ENCODE measurements at places on chromosomes 7 and 10.

DNA sequence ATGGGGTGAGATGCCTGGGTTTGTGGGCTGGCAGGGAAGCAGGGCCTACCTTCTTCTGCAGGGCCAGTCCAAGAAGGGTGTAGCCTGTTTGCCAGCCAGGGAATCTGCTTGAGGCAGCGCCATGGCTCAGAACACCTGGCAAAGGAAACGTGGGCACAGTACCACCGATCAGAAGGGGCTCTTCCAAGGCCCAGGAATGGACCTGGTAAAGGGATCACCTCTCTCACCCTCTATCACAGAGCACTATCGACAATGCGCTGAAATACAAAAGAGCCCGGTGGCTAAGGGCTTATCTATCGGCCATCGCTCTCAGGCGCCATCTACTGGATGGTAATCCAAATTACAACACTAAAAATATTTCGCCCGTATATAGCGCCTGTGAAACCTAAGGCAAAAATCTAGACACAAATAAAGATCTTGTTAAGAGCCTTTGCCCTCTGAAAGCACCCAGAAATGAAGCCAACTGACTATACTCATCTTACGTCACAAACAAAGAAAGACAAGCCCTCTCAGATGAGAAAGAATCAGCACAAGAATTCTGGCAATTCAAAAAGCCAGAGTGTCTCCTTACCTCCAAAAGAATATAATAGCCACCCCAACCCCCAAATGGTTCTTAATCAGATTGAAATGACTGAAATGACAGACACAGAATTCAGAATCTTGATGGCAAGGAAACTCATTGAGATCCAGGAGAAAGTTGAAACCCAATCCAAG, 217.8 kb upstream of the HPS1 start:
- peak; percentile 4 for DNase-seq

DNA sequence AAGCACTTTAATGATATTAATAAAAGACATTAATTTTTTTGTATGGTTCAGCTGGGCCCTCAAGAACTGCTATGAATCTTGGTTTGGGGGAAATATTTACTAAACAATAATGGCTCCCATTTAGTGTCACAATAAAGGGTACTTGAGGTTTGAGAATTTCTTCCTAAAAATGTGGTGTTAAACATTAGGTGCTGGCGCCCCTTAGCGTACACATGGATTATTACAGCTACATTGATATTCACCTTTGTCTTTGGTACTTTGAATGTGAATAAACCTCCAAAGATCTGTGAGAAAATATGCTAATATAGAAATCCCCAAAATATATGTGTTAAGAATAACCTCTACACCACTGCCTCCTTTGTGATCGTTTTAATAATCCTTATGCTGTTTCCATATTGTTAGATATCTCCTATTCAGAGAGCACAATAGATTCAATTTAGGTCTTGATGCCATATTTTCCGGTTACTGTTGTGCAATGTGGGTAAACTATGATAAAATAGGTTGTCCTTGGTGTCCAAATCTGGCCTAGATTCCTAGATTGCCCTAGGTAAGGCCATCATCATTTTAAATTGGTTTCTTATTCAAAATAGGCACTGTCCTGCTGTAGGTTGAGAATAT, 161.8 kb upstream of the CACNA2D1 start:
- no peak for DNase-seq

DNA sequence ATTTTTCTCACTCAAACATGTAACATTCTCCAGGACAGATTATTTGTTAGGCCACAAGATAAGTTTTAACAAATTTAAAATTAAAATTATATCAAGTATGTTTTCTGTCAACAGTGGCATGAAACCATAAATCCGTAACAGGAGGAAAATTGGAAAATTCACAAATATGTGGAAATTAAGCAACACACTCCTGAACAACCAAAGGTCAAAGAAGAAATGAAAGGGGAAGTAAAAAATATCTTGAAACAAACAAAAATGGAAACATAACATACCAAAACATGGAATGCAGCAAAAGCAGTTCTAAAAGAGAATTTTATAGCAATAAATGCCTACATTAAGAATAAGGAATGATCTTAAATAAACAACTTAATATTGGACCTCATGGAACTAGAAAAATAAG, 147.3 kb downstream of the ZEB1 start:
- DNase-seq, result no peak

GRCh38 chr7:107666790-107667189, 6.2 kb downstream of the SLC26A4 start:
- DNase-seq, result no peak

GRCh38 chr7:43537765-43538403, 45.0 kb upstream of the STK17A start:
- no peak for DNase-seq

GRCh38 chr7:92769394-92769699, 67.0 kb downstream of the CDK6 start:
- no peak for DNase-seq

DNA sequence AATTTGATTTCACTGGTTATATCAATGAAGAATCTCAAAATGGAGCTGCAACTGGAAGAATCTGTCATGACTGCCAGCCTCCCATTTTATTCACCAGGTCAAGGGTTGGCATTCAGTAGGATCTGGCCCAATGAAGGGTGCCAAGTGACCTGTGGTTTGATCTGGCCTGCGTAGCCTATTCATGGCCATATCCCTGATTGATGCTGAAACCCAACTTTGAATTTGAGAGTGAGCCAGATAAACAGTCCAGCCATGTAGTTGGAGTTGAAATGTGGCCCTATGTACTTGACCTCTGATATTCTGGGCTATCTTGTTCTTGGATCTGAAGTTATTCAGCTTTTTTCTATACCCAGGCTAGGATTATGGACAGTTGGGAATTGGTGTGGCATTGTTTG, 1.5 kb downstream of the MKLN1 start:
- DNase-seq, result no peak

DNA sequence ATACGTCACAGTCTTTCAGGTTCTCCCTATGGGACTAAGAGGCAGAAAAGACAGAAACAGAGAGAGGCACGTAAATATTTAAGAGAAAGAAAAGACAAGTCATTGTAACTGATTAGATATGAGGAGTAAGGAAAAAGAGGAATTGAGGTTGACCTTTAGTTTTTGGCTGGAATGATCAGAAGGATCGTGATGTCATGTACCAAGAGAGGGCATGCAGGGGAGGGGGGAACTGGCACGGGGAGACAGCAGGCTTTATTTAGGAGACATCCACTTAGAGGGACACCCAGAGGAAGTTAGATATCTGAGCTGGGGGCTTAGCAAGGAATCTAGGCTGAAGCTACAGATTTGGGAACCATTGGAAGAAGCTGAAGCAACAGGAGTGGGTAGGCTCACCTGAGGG, 9.2 kb upstream of the LRRC20 start:
- DNase-seq, result no peak

- DNase-seq, result no peak
These were observed 121.5 kb downstream of the TPST1 start for GRCh38 chr7:66326501-66327215.

- DNase-seq, result no peak
These were observed 23.1 kb upstream of the C10orf71 start for GRCh38 chr10:49275896-49276295.

- DNase-seq, result no peak
These were observed 22.9 kb downstream of the SVIL start for GRCh38 chr10:29611781-29612381.

DNA sequence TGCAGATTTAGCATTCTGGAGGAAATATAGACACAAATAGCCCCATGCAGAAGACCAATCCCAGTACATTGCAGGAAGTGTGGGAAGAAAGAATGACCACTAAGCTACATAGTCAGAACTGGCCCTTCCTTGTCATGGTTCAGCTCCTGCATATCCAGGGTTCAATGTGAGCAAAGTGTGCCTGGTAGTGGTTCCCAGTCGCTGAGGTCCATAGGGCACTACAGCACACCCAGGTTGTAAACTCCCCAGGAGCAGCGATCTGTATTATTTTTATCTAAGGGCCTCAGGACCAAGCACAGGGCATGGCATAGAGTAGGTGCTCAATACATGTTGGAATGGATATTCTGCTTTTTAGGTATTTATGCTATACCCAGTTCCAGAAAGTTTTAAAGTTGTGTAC, 114.4 kb downstream of the RTKN2 start:
- no peak for DNase-seq

- DNase-seq, result no peak
These were observed 46.2 kb downstream of the NOC3L start for GRCh38 chr10:94316560-94316959.

- DNase-seq, result peak; percentile 34
These were observed 18.7 kb downstream of the ZNF786 start for GRCh38 chr7:149071641-149072437.

DNA sequence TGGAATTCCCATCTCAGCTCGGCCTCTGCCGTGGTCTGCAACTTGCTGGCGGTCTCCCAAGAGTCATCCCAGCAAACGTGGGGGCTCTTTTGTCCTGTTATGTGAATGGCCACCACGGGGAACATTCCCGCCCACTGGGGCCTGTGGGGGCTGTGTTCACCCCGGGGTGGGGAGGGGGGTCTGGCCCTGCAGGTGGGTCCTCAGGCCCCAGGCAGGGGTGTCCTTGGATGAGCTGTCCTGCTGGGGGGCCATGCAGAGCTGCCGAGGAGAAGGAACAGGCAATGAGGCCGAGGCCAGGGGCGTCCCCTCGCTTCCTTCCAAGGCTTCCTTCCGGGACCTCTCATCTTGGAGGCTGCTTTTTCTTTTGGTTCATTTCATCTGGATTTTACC, 24.4 kb upstream of the PITRM1 start:
- no peak for DNase-seq

- no peak for DNase-seq
These were observed 122.2 kb downstream of the TSPAN12 start for GRCh38 chr7:120735791-120736190.

GRCh38 chr10:6746782-6747181, 166.7 kb upstream of the PRKCQ start:
- no peak for DNase-seq

GRCh38 chr10:48412081-48412480, 105.6 kb downstream of the MAPK8 start:
- no peak for DNase-seq

- DNase-seq, result no peak
These were observed 248.3 kb upstream of the GLI3 start for GRCh38 chr7:42485301-42485766.

DNA sequence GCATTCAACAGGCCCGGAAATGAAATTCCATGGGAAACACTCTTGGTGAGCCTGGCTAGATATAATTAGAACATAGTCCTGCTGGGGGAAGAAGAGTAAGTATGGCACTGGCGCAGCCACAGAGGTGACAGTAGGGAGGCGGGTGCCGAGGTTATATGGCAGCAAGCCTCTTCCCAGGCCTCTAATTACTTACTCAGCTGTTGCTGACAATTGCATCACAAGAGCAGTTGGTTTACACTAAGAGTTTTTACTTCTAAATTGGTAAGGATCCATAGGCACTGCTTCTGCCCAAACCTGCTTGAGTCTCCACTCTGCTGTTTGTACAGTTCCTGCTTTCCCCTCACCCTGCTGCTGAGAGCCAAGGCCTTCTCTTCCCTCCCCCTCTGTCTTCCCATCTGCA, 93.3 kb upstream of the DUSP5 start:
- no peak for DNase-seq

- DNase-seq, result no peak
These were observed 120.5 kb downstream of the CCNY start for GRCh38 chr10:35456784-35457183.
